ENCODE measurements at places on chromosomes 6 and 20.

DNA sequence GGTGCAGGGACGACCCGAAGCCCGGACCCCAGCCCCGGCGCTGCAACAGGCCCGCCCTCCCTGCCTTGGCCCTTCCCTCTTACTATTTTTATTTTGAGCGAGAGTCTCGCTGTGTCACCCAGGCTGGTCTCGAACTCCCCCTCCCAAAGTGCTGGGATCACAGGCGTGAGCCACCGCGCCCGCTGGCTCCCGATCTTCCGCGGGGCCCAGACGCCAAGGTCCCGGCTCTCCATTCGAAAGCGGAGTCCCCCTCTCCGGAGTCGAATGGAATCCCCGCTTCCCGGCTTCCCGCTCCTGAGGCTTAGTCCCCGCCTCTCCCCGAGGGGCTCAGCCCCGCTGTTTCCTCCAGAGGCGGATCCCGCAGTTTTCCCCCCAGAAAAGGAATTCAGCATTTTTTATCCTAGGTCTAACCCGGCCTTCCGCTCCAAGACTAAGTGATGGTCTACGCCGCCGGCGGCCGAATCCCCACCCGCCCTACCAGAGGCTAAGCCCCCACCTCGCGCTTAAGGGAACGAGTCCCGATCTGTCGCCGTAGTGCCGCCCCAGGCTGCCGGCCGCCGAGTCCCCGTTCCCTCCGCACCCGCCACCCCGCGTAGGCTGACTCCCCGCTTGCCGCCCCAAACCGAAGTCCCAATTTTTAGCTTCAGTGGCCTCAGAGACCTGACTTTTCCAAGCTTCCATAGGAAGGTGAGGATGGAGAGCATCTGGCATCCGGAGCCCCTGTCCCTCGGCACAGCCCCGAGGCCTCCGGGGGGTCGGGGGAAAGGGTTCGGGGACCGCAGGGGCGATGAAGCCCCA lies 11.5 kb upstream of the TMC2 start:
- DNase-seq, result peak; percentile 40

GRCh38 chr20:13995841-13996240 lies 525 bp downstream of the MACROD2 start:
- DNase-seq, result no peak

- peak; percentile 72 for DNase-seq
Observed at GRCh38 chr6:41940759-41941279, 789 bp downstream of the CCND3 start.

DNA sequence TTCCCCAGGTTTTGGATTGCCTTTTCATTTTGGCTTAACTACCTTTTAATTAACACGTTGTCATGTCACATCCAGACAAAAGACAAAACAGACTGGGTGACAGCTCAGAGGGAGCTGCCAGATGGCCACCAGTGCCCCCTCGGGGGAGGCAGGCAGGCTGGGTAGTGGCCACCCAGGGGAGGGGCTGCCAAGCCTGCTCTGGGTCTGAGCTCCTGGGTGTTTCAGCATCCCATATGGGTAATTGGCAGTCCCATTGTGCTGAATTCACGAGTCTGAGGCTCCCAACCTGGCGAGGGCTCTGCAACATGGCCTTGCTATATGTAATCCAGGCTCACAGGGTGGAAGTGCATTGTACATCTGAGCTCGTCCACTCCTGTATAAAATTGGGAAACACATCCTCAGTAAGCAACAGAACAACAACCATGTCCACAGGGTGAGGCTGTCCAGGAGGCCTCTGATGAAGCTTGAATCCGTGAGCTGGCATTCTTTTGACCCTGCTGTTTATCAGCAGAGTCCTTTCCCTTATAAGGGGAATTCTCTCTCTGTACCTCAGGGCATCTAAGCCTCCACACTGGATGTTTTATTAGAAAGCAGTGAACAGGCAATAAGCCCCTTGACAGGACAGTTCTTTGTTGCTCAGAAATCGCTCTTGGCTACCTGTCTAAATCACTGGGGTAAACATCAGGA lies 111.7 kb upstream of the SLC22A23 start:
- no peak for DNase-seq

DNA sequence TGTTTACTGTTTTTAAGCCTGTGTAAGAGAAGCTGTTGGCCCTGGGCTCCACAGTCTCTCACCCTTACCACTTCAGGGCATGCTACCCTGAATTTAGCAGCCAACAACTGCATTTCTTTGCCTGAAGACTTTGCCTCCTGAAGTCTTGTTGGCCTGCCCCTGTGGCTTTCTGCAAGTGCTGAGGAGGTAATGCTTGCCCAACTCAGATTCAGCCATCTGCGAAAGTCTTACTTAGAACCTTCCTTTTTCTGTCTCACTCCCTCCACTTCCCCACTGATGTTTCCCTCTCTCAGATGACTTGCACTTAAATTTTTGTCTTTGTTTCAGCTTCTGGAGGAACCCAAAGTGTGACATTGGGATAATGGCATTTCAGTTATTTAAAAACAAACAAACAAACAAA lies 11.8 kb upstream of the IBTK start:
- DNase-seq, result no peak

Data from activated CD4-positive, alpha-beta T cell treated with anti-CD3 and anti-CD28 coated beads, Interleukin-2, amount 50 U/mL, for 48 hours (primary cell).